Body of pancreas (tissue), 4 donors: ENCODE measurements at places on chromosomes 4 and X. TPM values are rescaled to one million over a fixed set of nuclear protein-coding genes. Genes with fewer than 3 reads are reported as not detected.

DNA sequence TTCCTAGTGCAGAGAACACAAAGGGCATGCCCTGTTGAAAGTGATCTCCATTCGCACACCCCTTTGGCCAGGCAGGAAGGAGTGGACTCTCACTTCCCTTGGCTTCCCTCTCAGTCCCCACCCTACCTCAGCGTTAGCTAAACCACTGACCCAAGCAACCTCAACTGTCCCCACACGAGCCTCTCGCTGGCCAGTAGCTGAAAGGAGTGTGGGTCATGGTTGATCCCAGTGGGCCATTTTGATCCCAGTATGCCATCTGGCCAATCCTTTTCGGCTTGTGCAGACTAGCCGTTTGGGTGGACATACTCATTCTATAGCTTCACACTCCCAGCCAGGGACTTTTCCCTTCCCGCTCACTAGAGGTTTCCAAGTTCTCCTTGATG lies 24.4 kb upstream of the BCORL1 start:
- H3K4me3 ChIP-seq: no peak overlapping the region
- H3K27ac ChIP-seq: no peak overlapping the region
- peaks cover 15% of the 10 kb centered on the region for H3K4me1 ChIP-seq
- H3K36me3 ChIP-seq: no peaks in the 10 kb centered on the region

DNA sequence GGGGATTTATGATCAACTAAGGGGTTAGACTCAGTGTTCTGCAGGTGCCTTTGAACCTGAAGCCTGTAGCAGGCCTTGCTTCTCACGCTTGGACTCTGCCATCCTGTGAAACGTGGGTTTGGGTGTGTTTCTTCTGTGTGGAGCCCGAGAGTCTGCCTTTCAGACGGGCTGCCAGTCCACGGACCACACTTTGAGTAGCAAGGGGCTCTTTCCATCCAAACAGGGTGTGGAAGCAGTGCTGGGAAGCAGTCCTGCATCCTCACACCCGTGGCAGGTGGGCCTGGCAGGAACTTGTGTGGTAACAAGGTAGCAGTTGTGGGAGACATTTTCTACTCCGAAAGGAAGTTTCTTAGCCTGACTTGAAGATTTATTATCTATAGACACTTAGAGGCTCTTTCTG lies 22.7 kb downstream of the RGS12 start:
- H3K27ac ChIP-seq: no peak overlapping the region
- H3K4me3 ChIP-seq: no peak overlapping the region
- H3K36me3 ChIP-seq: no peaks in the 10 kb centered on the region

DNA sequence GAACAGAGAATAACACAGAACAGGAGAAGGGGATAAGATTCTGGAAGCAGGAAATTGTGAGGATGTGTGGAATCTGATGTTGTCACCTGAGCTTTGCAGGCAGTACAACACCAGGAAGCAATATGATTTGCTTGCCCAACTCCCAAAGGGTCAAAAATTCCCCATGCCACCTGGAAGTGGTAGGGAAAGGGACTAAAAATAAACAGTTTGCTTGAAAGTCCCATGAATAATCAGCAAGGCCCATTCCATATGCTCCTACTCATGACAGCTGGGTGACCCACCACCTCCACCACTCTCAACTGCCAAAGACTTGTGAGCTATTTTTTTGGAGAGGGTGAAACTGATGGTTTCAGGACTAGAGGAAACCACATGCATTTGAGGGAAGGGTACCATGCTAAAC lies 168.4 kb downstream of the KCNIP4 start:
- no peak overlapping the region for H3K4me3 ChIP-seq
- H3K27ac ChIP-seq: no peak overlapping the region
- no peaks in the 10 kb centered on the region for H3K36me3 ChIP-seq
- H3K27me3 ChIP-seq: no peaks in the 10 kb centered on the region
- no peak for DNase-seq

- no peak for DNase-seq
- H3K4me1 ChIP-seq: no peaks in the 10 kb centered on the region
- no peak overlapping the region for H3K4me3 ChIP-seq
- no peaks in the 10 kb centered on the region for H3K27me3 ChIP-seq
- H3K27ac ChIP-seq: no peak overlapping the region
Observed at GRCh38 chr4:130131536-130131935, 1035.6 kb downstream of the C4orf33 start.

DNA sequence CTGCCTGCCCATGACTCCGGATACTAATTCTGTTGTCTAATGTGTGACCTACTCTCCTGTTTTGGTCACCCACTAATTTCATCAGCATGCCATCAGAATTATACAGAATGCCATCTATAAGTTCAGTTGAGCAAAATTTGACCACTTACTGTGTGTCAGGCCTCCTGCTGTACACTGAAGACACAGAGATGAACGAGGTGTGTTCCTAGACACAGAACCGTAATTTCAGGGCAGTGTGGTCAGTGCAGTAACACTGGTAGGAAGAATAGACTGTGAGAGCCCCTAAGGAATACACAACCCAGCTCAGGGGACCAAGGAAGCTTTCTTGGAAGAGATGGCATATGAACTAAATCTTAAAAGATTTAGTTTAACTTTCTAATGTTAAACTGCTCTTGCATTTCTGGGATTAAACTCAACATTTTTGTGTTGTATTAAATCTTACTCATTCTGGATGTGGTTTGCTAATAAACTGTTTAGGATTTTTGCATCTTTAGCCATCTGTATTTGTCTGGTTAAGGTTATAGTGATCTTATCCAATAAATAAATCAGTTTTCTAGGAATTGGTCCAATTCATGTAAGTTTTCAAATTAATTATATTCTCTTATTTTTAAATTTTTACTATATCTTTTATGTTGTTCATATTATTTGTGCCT lies 34.3 kb downstream of the KANTR start:
- no peak for DNase-seq
- no peak overlapping the region for H3K27ac ChIP-seq
- no peaks in the 10 kb centered on the region for H3K27me3 ChIP-seq
- H3K36me3 ChIP-seq: no peaks in the 10 kb centered on the region

- no peak for DNase-seq
- no peaks in the 10 kb centered on the region for H3K36me3 ChIP-seq
- no peak overlapping the region for H3K4me3 ChIP-seq
- H3K4me1 ChIP-seq: peaks cover 33% of the 10 kb centered on the region
Observed at GRCh38 chr4:8540991-8541390, 39.2 kb upstream of the GPR78 start.

DNA sequence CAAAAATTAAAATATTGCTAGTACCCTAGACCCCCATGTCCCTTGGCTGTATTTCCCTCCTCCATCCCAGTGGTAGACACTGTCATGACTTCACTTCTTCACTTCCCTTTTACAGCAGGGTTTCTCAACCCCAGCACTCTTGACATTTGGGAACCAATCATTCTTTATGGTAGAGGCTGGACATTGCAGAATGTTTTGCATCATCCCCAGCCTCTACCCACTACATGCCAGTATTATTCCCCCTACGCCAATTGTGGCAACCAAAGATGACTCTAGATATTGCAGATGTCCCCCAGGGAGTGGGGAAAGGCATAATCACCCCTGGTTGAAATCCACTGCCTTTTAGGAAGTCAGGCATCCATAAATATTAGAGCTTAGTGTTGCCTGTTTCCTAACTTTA lies 138.6 kb downstream of the AMELX start:
- no peak overlapping the region for H3K4me3 ChIP-seq
- H3K4me1 ChIP-seq: no peaks in the 10 kb centered on the region
- no peak for DNase-seq
- H3K36me3 ChIP-seq: no peaks in the 10 kb centered on the region
- H3K27me3 ChIP-seq: no peaks in the 10 kb centered on the region

DNA sequence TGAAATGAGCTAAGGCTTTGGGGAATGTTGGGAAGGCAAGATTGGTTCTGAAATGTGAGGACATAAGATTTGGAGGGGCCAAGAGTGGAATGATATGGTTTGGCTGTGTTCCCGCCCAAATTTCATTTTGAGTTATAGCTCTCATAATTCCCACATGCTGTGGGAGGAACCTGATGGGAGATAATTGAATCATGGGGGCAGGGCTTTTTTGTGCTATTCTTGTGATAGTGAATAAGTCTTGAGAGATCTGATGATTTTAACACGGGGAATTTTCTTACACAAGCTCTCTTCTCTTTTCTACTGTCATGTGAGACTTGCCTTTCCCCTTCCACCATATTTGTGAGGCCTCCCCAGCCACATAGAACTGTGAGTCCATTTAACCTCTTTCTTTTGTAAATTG lies 157.6 kb upstream of the C1QTNF7 start:
- H3K36me3 ChIP-seq: no peaks in the 10 kb centered on the region
- no peaks in the 10 kb centered on the region for H3K4me1 ChIP-seq
- DNase-seq: no peak

GRCh38 chr4:13704035-13704434 lies 76.5 kb upstream of the BOD1L1 start:
- H3K36me3 ChIP-seq: no peaks in the 10 kb centered on the region
- peaks cover 11% of the 10 kb centered on the region for H3K4me1 ChIP-seq
- no peaks in the 10 kb centered on the region for H3K27me3 ChIP-seq
- no peak for DNase-seq
- no peak overlapping the region for H3K4me3 ChIP-seq

DNA sequence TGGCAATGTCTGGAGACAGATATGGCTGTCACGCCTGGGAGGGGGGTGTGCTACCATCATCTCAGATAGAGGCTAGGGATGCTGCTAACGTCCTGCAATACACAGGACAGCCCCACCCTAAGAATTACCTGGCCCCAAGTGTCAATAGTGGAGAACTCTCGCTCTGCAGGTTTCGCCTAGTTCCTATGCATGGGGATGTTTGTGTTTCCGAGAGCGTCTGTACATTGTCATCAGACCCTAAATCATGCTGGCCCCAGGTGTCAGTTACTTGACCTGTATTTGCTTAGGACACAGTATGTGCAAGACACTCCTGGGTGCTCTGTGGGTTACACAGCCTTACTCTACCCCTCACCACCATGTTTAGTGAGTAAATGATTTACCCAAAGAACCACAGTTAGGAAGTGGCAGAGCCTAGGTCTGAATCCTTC lies 90.8 kb downstream of the AFF1 start:
- H3K27ac ChIP-seq: peak overlapping the region; percentile 12
- no peak overlapping the region for H3K4me3 ChIP-seq

GRCh38 chr4:155696726-155697125 lies 30.1 kb downstream of the GUCY1A1 start:
- no peak for DNase-seq
- H3K4me1 ChIP-seq: peaks cover 20% of the 10 kb centered on the region
- H3K36me3 ChIP-seq: no peaks in the 10 kb centered on the region
- no peak overlapping the region for H3K27ac ChIP-seq

GRCh38 chrX:115068896-115069295 lies 51.5 kb upstream of the IL13RA2 start:
- no peak overlapping the region for H3K27ac ChIP-seq
- H3K36me3 ChIP-seq: no peaks in the 10 kb centered on the region
- DNase-seq: no peak
- no peaks in the 10 kb centered on the region for H3K27me3 ChIP-seq
- H3K4me1 ChIP-seq: no peaks in the 10 kb centered on the region

- no peak overlapping the region for H3K27ac ChIP-seq
- H3K27me3 ChIP-seq: no peaks in the 10 kb centered on the region
- H3K4me1 ChIP-seq: no peaks in the 10 kb centered on the region
- no peak overlapping the region for H3K4me3 ChIP-seq
Observed at GRCh38 chr4:176404621-176405020, 84.9 kb downstream of the SPCS3 start.

- H3K36me3 ChIP-seq: no peaks in the 10 kb centered on the region
- no peak overlapping the region for H3K4me3 ChIP-seq
- H3K27me3 ChIP-seq: no peaks in the 10 kb centered on the region
- no peak overlapping the region for H3K27ac ChIP-seq
- DNase-seq: no peak
Observed at GRCh38 chr4:113455061-113455460, 306.5 kb downstream of the CAMK2D start.

DNA sequence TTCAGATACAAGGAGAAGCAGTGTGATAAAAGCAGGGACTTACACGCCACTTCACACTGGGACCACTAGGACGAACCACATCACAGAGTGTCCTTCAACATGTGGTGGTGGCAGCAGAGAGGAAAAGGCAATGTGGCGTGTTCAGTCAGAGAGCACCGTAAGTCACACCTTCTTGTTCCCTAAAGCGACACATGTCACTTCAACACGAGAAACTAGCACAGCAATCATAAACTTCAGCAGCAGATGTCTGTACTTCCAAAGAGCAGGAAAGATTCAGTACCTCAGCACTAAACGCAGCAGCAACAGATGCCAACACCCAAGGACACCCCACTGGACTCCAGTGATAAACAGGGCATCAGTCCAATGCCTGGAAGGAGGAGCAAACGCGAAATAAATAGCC lies 96.7 kb downstream of the AREG start:
- no peaks in the 10 kb centered on the region for H3K27me3 ChIP-seq
- no peak overlapping the region for H3K27ac ChIP-seq

GRCh38 chr4:139242511-139243051 lies 37.4 kb downstream of the MGARP start:
- no peak for DNase-seq
- peak overlapping the region; percentile 60 for H3K27ac ChIP-seq
- H3K27me3 ChIP-seq: no peaks in the 10 kb centered on the region
- no peak overlapping the region for H3K4me3 ChIP-seq
- H3K4me1 ChIP-seq: peaks cover 11% of the 10 kb centered on the region

GRCh38 chr4:74158466-74159142 lies 686 bp downstream of the MTHFD2L start:
- H3K4me1 ChIP-seq: peaks cover 27% of the 10 kb centered on the region
- H3K27ac ChIP-seq: peak overlapping the region; percentile 87
- peak overlapping the region; percentile 36 for H3K4me3 ChIP-seq
- H3K27me3 ChIP-seq: no peaks in the 10 kb centered on the region

DNA sequence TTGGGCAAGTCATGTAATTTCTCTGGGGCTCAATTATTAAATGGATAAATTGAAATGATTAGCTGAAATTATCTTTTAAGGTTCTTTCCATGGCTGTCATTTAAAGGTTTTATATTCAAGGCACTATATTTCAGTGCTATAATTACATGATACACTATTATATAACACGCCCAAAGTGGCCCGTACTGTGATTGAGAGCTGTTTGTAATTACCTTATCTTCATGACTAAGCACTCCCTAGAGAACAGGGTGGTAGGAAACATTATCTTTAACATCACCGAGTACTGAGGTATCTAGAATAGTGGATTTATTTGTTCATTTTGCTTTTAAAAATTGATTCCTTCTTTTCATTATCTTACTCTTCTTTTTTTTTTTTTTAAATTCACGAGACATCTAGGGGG lies 79.0 kb downstream of the DIAPH2 start:
- no peaks in the 10 kb centered on the region for H3K36me3 ChIP-seq
- H3K4me1 ChIP-seq: peaks cover 5% of the 10 kb centered on the region
- H3K27me3 ChIP-seq: no peaks in the 10 kb centered on the region
- H3K27ac ChIP-seq: no peak overlapping the region

GRCh38 chr4:25106363-25107151 lies 53.7 kb downstream of the SEPSECS start:
- no peak for DNase-seq
- H3K36me3 ChIP-seq: no peaks in the 10 kb centered on the region
- peaks cover 9% of the 10 kb centered on the region for H3K4me1 ChIP-seq
- H3K27me3 ChIP-seq: no peaks in the 10 kb centered on the region
- no peak overlapping the region for H3K27ac ChIP-seq

RS1 gene
- not detected for total RNA-seq

F9 gene
- total RNA-seq: not detected

UGT2B11 gene
- not detected for total RNA-seq

ATP7A gene
- total RNA-seq: 9.9 TPM

BBS12 gene
- 2.3 TPM for total RNA-seq

RAB41 gene
- total RNA-seq: not detected

KDR gene
- 14.5 TPM for total RNA-seq

NKX3-2 gene
- total RNA-seq: 0.26 TPM

FAM184B gene
- not detected for total RNA-seq

SERTM2 gene
- total RNA-seq: not detected

COL25A1 gene
- total RNA-seq: 0.99 TPM

SSX4B gene
- total RNA-seq: not detected
